NCI-H2081 (cell line): ENCODE measurements at places on chromosomes 5 and 9.

- no peak for DNase-seq
These were observed 2.5 kb downstream of the EGFL7 start for GRCh38 chr9:136665111-136665703.

DNA sequence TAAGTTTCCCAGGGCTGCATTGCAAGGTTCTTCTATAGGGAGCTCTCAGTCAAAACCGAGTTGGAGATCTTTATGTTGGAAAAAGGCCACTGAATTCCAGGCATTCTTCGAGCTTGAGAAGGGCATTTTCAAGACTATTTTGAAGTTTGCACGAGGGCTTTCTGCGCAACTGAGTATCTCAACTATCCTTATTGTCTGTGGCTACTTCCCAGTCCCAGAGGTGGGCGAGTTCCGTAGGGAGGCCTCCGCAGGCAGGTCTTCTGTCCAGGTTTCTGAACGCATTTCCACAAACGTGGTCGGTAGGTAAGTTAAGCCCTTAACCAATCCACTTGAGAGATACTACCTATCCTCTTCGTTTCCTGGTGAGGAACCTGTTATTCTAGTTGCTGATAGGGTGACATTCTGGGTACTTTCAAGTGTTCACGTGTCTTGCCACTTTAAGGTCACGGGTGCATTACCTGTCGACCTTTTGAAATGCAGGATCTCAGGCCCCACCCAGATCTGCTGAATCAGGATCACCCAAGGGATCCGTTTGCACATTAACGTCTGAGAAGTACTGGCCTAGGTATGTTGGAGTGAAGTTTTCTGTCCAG is 51.4 kb upstream of the TJP2 start:
- no peak for DNase-seq

DNA sequence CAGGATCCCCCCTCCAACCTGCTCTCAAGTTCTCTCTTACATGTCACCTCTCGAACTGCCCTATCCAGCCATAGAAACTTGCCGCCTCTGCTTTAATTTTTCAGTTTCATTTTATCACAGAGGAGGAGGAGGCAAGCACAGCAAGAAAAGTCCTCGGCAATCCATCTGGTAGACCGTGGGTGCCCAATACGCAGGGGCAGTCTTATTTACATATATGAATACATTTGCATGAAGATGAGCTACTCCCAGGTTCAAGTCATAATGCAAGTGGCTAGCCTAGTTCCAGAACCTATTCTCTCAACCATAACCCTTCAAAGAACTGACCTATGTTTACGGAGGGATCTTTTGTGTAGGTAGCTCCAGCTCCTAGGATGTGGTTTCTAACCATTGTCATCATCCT is 223.2 kb upstream of the PANK3 start:
- no peak for DNase-seq

DNA sequence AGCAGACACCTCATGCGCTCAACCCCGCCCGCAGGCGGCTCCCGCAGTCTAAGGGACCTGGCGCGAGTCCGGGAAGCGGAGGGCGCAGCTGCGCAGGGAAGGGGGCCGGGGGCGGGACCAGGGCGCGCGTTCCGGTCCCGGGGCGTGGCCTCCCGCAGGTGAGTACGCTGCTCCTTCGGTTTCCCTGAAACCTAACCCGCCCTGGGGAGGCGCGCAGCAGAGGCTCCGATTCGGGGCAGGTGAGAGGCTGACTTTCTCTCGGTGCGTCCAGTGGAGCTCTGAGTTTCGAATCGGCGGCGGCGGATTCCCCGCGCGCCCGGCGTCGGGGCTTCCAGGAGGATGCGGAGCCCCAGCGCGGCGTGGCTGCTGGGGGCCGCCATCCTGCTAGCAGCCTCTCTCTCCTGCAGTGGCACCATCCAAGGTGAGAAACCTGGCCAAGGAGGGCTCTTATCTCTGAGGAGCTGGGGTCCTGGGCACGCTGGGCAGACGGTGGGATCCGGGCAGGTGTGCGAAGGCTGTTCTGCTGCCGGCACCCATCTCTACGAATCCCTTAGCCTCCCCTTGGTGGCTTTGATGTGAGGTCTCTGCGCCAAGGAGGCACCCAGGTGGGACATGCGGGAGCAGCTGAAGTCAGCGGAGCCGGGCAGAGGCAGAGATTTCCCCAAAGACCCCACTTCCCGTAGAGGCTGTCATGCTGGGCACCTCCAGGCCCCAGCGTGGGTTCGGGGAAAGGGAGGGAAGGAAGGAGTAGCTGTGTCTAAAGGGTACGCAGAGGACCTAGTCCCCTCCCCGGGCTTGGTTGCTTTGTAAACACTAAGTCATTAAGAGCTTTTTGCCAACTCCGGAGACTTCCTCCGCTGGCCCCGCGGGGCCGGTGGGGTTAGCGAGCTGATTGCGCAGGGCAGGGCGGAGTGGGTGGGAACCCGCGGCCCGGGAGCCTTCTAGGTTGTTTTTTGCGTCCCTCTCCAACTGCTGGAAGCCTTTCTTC is at the start of gene F2RL1:
Gene F2RL1, plus strand, starts transcription at position 187 of the 988 bp plus-strand sequence. Its CDS starts 153 bp downstream, at position 340.
- peak; percentile 77 for DNase-seq

DNA sequence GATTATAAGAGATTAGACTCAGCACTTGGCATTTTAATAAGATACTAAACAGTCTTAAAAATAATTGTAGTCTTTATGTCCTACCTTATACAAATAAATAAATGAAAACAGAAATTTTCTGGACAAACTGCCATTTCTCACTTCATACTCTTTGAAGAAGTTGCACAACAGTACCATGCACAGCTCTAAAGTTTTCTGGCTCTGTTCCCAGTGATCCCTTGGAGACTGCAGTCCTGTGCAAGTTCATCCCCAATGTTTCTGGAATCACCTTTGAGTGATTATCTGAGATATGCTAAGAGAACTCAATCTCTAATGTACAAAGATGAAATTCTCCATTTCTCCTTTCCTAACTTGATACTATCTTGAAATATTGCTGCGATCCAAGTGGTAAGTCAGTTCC is 330.4 kb upstream of the EDIL3 start:
- no peak for DNase-seq
